ENCODE measurements at places on chromosomes 1 and 21.

DNA sequence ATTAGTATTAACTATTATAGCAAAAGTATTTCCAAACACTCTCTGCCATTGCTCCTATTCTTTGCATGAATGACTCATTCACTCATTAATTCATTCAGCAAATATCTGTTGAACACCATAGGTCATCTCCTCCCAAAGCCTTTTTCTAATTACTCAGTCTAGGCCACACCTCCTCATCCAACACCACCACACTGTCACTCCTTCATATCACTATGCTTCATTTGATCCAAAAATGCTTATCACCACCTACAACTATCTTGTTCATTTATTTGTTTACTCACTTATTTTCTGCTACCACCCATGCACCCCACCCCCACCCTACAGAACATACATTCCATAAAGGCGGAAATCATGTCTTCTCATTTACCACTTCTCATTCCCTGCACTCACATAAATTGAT, 94.4 kb upstream of the TNFSF4 start:
- peak; percentile 28 for DNase-seq

DNA sequence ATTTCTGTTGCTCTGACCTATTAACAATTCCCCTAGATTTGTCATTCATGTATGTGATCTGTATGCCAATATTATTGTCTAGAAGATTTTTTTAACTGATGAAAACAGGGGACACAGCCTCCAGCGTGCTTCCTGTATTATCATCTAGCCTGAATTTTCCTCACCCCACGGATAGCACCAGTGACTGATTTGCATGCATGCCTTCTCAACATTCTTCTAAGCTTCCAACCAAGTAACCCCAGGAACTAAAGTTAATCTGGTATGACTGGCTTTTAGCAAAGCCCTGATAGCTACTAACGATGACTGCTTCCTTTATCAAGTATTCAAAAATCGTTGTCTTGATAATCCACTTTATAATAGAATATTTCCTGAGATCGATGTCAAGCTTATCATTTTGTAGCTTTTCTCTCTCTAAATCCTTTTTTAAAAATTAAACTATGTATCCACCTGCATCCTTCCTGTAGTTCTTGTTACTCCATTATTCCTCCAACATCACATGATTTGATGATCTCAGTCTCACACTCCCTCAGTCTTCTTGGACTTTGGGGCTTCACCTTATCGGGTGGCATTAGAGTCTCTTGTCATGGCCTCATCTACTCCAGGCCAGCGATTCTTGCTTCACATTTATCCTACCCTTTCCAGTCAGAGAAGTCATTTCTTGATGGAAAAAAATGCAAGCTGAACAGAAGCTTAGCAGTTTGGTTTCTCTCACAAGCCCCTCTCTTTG, 19.0 kb downstream of the BCAR3 start:
- peak; percentile 56 for DNase-seq

- peak; percentile 86 for DNase-seq
Measured at GRCh38 chr1:57489358-57490036, 65.6 kb upstream of the DAB1 start.

GRCh38 chr21:35366394-35367080, 317.4 kb upstream of the RUNX1 start:
- DNase-seq = peak; percentile 35
